ENCODE measurements at places on chromosomes 3 and 15.

DNA sequence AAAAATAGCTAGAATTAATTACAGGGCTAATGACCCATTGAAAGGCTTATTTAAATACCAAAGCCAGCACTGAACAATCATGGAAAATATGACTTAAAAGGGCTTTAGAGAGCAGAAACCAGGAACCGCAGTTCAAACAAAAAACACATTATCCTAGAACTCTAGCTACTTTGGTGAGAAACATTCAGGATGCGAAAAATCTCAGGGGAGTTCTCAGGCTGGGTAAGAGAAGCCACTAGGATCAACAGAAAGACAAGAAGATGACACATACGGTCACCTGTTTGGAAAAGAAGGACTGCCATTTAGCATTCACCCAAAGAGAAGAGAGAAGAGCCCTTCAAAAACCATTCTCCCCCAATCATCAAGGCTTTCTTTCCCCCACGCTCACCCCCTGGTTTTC lies 75.6 kb upstream of the ICE2 start:
- no peak for DNase-seq

DNA sequence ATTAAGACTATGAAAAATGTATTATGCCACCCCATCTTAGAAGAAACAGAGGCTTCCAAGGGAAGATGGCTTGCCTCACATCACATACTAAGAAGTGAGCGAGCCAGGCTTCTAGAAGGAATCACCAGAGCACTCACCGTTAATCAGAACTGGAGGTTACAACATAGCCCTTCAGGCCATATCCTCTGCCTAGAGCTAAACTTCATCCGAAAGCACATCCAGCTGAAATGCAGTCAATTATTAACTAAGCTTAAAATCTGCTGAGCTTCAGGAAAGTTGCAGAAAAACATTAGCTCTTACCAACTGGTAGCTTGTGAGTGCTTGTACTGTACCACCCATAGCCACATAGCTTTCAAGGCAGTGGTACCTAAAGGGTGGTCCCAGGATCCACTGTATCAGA lies 483.2 kb downstream of the TBL1XR1 start:
- no peak for DNase-seq

GRCh38 chr3:47291158-47291753 lies 8.5 kb downstream of the KLHL18 start:
- no peak for DNase-seq

DNA sequence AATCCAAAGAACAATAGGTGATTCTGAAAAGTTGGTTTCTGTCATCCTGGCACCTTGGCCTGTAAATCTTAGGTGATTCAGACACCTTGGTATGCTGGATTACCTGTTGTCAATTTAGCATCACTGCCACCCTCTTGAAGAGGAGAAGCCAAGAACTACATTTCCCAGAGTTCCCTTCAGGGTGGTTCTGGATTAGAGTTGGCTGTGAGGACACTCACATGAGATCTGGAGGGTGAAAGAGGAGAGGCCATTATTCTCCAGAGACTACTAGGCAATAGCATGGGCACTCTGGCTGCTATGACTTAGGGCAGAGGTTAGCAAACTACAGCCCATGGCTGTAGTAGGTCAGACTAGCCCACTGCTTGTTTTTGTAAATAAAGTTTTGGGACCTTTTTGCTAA lies 41.7 kb upstream of the CORO2B start:
- no peak for DNase-seq

DNA sequence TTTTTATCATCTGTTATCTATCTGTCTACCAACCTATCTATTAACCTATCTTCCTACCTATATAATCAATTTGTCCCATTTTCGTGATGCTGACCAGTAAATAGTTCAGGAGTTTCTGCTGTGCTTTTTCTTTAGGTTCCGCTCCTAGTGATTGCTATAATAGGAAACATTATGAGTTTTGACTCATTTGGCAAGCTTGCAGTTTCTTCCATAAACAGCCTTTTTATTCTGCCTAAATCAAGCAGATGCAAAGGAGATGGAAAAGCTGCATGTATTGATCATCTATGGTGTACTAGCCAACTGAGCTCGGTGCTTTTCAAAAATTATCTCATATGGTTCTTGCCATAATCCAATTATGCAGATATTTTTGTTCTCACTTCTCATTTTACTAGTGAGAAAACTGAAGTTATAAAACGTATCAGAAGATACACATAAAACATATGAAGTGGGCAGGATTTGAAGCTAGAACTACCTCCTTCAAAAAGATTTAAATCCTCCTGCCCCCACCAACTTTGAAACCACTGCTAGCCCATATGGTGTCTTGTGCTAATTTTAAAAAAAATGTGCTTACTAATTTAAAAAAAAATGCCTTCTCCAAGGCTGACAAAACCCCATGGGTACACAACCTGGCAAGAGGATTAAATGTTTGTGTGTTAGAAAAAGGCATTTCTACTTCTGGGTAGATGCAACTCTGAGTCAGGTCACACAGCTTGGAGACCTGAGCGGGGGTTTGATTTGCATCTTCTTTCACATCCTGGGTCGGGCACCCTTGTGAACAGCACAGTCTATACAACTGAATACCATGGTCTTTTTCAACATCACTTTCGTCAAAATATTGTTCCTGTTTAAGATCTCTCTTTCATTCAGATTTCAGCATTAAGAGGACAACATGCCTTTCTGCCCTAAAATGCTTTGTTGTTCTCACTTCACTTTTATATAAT lies 267.0 kb downstream of the CHL1 start:
- no peak for DNase-seq

GRCh38 chr3:13770170-13771169 lies 109.4 kb downstream of the WNT7A start:
- no peak for DNase-seq

- no peak for DNase-seq
Observed at GRCh38 chr15:71049706-71050422, 65.4 kb upstream of the THSD4 start.

DNA sequence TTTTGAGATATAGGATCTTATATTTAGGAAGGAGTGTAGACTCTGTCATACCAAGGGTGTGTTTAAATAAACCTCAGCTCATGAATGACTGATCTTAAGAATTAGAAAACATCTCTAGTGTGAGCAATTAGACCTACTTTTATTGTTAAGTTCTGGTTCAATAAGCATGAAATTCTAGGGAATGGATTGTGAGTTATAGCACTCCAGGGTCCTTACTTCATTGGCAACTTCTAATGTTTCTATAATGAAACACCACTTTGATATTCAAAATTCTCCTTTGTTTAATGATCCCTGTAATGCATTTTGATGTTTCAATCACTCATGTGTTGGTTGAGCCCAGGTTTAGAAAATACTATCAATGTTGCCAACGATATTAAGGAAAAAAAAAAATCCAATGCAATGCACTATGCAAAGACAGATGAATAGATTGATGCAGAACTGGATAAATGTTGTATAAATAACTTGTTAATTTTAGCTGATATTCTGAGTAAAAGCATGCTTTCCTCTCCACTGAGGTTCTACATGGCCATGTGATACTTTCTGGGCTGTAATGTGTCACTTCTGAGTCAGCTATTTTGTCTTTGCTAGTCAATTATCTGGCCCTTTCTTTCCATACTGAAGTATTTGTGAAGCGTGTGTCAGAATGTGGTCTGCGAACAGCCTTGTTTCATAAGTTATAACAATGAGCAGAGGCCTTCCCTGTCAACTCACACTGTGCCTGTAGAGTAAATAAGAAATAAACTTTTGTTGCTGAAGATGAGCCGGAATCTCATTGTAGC lies 1035.9 kb downstream of the PLOD2 start:
- no peak for DNase-seq

GRCh38 chr3:143060906-143061305 lies 58.7 kb upstream of the CHST2 start:
- DNase-seq: no peak

DNA sequence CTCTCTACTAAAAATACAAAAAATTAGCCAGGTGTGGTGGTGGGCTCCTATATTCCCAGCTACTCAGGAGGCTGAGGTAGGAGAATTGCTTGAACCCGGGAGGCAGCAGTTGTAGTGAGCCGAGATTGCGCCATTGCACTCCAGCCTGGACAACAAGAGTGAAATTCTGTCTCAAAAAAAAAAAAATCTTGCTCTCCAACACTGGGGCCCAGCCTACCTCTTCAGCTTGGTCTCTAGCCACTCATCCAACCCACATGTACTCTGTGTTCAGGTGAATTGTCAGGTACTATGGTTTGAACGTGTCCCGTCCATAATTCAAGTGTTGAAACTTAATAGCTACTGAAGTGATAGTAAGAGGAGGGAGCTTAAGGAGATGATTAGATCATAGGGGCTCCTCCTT lies 22.4 kb upstream of the RAB7A start:
- no peak for DNase-seq

- no peak for DNase-seq
Observed at GRCh38 chr3:152314677-152315353, 46.1 kb downstream of the MBNL1 start.

DNA sequence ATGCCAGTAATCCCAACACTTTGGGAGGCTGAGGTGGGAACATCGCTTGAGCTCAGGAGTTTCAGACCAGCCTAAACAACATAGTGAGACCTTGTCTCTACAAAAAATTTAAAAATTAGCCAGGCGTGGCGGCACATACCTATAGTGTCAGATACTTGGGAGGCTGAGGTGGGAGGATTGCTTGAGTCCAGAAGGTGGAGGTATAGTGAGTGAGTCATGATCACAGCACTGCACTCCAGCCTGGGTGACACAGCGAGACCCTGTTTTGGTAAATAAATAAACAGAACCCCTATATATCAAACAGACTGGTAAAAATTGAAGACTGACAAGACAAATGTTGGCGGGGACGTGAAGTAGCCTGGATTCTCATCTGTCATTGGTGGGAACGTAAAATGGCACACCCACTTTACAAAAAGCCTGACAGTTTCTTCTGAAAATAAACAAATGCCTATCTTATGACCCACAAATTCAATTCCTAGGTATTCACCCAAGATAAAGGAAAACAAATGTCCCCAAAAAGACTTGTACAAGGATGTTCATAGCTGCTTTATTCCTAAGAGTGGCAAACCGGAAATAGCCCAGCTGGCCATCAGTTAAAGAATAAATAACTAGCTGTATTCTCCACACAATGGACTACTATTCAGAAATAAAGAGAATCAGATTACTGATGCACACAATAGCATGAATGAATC lies 47.0 kb upstream of the GK5 start:
- DNase-seq: no peak

DNA sequence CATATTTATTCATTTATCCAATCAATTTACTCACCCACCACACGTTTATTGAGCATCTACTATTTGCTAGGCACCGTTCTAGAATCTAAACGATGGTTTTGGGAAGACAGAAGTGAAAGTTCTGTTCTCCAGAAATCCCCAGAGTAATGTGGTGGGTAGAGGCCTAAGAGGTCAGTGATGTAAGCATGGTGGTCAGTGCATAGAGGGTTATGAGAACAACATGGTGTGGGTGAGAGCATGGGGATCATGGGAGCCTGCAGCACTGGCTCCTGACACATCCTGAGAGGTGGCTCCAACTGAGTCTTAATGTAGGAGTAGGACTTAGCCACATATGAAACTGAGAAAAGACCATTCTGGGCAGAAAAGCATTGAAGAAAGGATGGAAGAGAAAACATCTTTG lies 85.3 kb upstream of the TNFAIP8L3 start:
- DNase-seq: no peak

DNA sequence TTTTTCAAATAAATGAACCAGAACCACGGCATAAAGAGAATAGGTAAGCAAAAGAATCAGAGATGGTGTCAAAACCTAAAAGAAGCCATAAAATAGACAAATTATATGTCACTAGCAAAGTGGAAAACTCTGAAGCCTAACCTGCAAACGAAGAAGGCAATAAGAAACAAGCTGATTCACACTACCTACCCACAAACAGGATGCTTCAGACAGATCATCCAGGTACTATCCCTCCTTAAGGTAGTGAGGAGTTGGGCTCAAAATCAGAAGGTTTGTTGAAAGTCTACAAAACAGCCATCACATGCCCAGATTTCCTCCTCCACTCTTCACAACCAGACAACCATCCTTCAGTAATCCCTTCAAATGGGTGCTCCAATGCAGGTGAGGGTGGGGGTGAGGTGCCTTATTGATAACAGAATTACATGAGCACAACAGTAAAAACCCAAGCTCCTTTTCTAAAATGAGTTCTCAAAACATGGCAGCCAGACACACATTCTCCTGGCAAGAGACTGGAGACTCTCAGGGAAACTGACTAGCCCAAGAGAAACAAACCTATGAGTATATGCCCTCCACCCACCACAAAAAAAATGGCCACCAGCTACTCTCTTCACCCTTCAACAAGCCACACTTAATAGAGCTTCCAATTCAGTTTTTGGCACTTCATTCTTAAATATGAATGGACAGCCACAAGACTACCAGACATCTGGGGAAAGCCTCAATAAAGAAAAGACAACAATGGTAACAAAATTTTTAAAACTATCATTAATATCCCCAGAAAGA lies 6.4 kb downstream of the KPNA1 start:
- no peak for DNase-seq

DNA sequence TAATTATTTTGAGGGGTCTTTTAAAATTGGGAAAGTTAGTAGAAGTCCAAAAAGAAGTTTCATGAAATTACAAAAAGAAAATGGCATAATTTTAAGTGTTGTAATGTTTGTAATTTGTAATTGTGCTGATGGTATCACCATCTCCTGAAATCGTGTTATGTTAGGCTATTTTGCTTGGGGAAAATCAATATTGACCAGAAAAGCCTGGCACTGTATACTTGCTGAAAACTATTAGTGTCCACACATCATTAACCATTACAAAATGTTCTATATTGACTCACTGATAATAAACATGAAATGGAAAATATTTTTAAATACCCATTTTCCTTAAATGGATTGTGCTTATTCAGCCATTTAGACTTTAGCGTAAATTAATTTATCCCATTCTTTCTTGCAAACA lies 40.3 kb upstream of the ZBED2 start:
- DNase-seq: no peak

GRCh38 chr15:60411774-60412425 lies 14.1 kb upstream of the ANXA2 start:
- no peak for DNase-seq

GRCh38 chr15:76979331-76979925 lies 15.5 kb upstream of the PSTPIP1 start:
- DNase-seq: no peak

GRCh38 chr15:49287481-49287880 lies 117.4 kb downstream of the GALK2 start:
- DNase-seq: no peak

DNA sequence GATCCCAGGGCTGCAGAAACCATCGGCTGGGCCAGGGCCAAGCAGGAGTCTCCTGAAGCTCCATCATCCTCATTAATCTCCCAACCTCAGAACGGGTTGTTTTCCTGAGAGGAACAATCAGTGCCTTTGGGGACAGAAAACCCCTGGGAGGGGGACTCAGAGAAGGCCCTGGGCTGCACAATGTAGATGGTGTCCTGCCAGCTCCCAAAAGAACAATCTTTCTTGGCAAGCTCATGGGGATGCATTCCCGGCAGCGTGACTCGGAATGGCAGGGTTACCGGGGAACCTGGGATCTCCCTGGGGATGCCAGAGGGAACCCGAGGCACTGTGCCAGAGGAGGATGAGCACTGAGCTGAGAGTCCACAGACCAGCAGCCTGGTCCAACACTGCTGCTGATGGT lies 72.1 kb upstream of the ATP2B2 start:
- DNase-seq: no peak

DNA sequence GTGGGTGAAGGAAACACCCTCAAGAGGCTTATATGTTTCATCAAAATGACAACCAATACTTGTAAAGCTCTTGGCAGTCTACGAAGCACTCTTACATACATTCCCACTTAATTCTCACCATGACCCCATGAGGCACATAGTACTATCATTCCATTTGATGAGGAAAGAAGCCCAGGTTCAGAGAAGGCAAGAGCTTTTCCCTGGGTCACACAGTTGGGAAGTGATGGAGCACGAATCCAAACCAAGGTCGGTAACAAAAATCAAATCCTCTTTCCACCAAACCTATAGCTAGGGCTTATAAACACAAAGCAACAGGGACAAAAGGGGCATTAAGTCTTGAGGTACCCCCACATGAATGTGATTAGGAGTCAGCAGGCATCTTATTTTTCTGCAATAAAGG lies 187.1 kb downstream of the UACA start:
- no peak for DNase-seq
